Effector CD8-positive, alpha-beta T cell (primary cell): ENCODE measurements at places on chromosomes 4 and X.
A peak's percentile ranks its signal among the peaks of the same experiment; 100 is the strongest.

DNA sequence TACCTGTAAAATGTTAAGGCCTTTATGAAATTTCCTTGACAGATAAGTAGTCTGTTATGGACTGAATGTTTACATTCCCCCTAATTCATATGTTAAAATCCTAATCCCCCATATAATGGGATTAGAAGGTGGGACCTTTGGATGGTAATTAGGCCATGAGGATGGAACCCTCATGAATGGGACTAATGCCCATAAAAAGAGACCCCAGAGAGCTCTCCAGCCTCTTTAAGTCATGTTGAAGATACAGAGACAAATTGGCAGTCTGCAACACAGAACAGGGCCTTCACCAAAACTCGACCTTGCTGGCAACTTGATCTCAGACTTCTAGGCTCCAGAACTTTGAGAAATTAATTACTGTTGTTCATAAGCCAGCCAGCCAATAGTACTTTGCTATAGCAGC is 1344.5 kb upstream of the PCDH7 start:
- no peak for DNase-seq

DNA sequence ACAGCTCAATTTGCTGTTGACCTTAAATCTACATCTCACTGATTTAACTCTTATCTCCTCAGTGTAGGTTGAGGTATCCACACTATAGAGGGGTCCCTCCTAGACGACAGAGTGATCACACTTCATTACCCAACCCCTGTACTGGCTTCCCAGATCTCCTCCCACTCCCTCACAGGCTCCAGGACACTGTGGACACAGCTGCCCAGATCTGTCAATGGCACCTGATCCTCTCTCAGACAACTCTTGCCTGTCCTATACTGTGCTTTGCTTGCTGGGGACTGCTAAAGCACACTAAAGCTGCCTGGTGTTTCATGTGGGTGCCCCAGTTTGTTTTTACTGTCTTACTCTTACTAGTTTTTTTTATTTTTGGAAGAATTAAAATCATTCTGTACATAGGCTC is 27.9 kb downstream of the RAB40AL start:
- DNase-seq = no peak

- no peak for DNase-seq
Measured at GRCh38 chr4:136495076-136495475, 1037.2 kb downstream of the PCDH18 start.

DNA sequence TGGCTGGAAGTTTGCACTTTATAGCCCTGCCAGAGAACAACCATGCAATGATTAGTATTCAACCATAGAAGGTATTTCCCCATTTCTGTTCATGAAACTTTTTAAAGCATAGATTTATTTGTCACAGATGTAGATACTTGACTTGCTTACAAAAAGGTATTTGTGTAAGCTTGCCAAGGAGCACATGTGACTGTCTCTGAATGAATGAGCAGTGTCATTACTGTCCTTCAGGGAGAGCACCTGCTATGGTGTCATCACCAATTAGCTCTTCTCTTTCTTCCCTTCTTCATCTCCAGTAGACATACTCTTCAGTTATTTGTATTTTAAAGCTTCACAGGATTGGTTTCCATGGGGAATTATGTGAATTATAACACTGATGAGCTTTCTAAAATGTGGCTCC is 1064.7 kb upstream of the GRIA3 start:
- no peak for DNase-seq

DNA sequence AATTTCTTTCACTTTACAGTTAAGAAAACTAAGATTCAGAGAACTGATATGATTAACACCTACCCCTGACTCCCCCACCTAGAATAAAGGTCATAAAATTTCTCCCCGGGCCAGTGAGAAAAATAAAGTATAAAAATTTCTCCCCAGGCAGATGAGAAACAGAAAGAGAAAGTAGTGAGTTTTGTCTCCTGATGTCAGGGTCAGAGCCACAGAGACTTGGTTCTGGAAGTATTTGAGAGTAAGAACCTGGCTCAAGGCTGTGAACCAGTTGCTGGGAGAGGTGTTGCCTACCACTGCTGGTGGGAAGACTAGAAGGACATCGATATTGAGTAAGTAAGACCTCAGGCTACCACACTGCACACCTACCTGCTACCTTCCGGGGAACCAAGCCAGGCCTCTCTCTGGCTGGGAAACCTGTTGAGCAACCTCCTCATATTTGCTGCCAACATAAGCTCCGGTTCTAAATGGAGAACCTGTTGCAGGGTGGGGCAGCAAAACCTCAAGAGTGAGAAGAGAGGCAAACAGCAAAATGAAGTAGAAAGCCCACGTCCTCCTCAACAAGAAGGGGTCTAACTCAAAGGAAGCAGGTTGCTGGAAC is 104.2 kb upstream of the PUDP start:
- DNase-seq = no peak

GRCh38 chr4:130814896-130815295 is 1718.9 kb downstream of the C4orf33 start:
- DNase-seq = no peak

GRCh38 chr4:5050520-5051277 is 581 bp upstream of the STK32B start:
- no peak for DNase-seq

DNA sequence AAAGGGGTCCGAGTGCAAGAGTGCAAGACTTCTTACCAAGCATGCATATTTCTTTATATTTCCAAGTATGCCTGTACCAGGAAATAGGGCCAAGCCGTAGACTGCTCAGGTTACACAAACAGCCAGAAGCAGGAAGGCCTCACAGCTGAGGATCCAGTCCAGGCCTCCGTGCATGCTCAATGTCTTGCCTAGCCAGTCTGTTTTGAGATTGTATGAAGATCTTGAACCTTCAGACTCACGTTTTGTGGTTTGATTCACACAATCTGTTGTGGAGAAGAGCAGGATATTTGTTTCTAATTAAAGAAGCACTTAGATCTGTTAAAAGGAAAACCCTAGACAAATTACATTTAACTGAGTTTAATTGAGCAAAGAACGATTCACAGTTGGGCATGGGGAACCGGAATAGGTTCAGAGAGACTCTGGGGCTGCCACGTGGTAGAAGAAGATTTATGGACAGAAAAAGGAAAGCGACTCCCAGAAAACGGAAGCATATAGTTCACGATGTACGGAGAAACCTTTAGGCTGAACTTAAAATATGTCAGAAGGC is 1.2 kb downstream of the MGST2 start:
- DNase-seq = no peak

GRCh38 chrX:20116087-20116576 is 575 bp downstream of the MAP7D2 start:
- no peak for DNase-seq

DNA sequence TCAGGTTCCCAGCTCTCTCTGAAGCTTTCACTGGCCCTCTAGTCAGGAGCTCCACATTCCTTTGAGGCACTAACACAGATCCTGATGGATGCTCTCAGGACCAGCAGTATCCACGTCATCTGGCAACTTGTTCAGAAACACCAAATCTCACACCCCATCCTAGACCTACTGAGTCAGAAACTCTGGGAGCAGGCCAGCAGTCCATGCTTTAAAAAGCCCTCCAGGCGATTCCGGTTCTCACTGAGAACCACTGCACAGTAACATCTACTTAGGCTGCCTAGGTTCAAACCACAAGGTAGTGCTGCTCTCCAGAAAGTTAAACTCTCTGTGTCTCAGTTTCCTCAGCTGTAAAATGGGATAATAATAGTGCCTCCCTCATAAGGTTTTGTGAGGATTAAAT is 55.3 kb downstream of the CCDC158 start:
- no peak for DNase-seq

GRCh38 chr4:158964114-158964727 is 138.7 kb upstream of the RAPGEF2 start:
- DNase-seq = no peak

- no peak for DNase-seq
Measured at GRCh38 chr4:41719417-41719816, 29.1 kb downstream of the PHOX2B start.

DNA sequence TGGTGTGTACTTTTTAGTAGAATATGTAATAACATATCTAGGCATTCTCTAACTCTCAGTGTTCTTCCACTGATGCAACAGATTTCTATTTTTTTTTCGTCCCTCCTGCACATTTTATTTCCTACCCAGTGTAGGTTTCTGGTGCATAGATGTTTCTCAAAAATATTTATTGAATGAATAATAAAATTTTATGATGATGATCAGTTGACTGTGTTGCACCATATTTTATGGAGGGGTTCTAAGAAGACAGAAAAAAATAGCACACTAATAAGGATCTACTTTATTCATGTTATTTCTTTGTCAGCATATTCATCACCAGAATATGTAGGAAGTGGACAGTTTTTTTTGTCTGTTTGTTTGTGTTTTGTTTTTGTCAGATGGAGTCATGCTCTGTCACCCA is 2529.3 kb downstream of the ARAP2 start:
- DNase-seq = no peak

DNA sequence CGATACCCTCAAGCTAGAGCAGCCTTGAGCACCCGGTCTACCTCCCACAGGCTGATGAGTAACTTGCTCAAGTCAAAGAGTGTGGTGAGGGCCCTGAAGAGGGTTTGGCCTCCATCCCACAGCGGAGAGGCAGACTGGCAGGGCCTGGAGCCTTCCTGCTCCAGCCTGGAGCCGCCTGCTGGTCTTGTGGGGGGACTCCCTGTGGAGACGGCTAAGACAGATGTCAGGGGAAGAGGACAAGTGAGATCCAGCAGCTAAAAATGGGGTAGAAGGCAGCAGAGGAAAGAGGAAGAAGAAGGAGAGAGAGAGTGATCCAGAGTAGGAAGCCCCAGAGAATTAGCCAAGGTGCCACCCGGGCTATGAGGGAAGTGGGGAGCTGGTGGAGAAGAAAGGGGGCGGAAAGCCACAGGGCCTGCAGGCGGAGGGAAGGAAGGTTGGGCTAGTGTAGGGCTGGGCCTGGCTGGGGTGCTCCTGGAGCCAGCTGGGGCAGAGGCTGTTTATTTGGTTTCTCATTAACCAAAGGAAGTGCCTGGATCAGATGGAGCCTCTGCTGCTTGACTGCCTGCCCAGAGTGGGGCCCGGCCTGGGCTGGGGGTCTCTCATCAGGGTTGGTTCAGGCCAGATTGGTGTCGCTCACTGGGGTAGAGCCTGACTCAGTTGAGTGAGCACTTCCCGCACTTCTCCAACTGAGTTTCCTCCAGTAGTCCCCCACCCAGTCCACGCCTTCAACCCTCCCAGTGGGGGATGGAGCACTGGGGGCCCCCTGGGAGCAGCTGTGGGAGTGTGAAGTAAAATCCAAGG is 14.2 kb downstream of the EFNB1 start:
- no peak for DNase-seq

- DNase-seq = no peak
Measured at GRCh38 chr4:116688536-116688935, 396.8 kb downstream of the TRAM1L1 start.

GRCh38 chr4:105306158-105306781 is 159.6 kb downstream of the TET2 start:
- no peak for DNase-seq

GRCh38 chrX:101051153-101051548 is 760 bp downstream of the TRMT2B start:
- no peak for DNase-seq

- no peak for DNase-seq
Measured at GRCh38 chrX:53194308-53194707, 30.7 kb downstream of the KDM5C start.

- no peak for DNase-seq
Measured at GRCh38 chr4:184669251-184669650, 19.7 kb downstream of the PRIMPOL start.

GRCh38 chr4:147689067-147689466 is 5.1 kb upstream of the PRMT9 start:
- no peak for DNase-seq

- no peak for DNase-seq
Measured at GRCh38 chr4:75028196-75028854, 95.4 kb downstream of the PARM1 start.

- no peak for DNase-seq
Measured at GRCh38 chrX:101693476-101693875, 33.8 kb upstream of the ARMCX2 start.

- DNase-seq = no peak
Measured at GRCh38 chr4:150680651-150681050, 98.7 kb downstream of the MAB21L2 start.

DNA sequence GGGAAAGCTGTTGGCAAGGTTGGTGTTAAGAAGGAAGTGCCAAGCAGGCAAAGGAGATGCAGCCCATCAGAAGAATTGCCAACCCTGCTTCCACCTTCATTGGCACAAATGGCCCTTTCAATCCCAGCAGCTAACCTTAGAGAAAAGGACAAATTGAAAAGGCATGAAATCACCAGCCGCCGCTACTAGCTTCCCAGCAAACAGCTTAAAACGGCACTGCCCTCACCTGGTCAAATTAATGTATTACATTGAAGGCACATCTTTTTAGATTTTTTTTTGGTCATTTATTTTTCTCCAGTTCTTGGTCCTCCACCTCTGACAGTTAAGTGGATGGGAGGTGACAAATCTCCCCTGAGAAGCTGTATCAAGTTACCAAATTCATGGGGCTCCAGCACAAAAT is 51.0 kb upstream of the NHSL2 start:
- DNase-seq = peak; percentile 0

GRCh38 chrX:103063918-103064434 is at the start of gene BEX1:
BEX1 (minus strand) TSS chrX:103064171; CDS start chrX:103063274, 897 bp downstream.
- DNase-seq = no peak

- no peak for DNase-seq
Measured at GRCh38 chr4:142913034-142913433, 66.9 kb upstream of the INPP4B start.

- DNase-seq = no peak
Measured at GRCh38 chrX:29724316-29724715, 491.0 kb upstream of the MAGEB2 start.

GRCh38 chr4:6785572-6785925 is 3.0 kb downstream of the KIAA0232 start:
- DNase-seq = no peak

- no peak for DNase-seq
Measured at GRCh38 chr4:27973700-27974099, 1113.1 kb downstream of the STIM2 start.

DNA sequence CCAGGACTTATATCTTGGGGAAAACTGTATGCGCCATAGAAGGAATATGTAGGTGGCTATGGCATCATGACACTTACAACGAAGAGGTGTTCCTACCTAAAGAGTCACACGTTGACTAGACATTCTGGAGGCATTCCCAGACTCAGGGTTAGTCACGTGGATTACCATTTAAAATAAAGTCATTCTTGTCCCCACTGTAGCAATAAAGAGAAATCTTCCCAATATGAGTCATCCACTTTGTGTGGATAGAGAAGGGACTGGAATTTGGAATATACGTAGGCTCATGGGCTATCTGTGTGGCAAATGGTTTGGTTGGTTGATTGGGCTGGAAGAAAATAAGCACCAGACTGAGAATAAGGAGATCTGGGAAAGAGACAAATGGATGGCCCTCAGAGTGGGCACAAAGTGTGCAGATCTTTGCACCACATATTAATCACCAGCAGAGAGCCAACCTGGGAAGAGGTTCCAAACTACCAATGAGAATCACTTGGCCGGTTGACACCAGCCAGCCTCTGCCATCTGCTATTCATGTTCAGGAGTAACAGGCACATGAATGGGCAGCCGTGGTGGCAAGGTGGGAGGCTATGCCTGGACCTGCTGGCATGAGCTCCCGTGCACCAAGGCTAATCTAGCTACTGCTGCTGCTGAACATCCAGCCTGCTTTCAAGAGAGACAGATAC is 41.0 kb downstream of the MTNR1A start:
- DNase-seq = no peak

- no peak for DNase-seq
Measured at GRCh38 chr4:140790765-140791164, 34.6 kb upstream of the TBC1D9 start.

- DNase-seq = no peak
Measured at GRCh38 chrX:139834879-139835278, 98.0 kb downstream of the ATP11C start.

GRCh38 chr4:153706519-153706918 is 22.4 kb downstream of the TLR2 start:
- DNase-seq = no peak
